ENCODE measurements at places on chromosomes 3 and 15. TPM values are rescaled to one million over a fixed set of nuclear protein-coding genes. Genes with fewer than 3 reads are reported as not detected.

GRCh38 chr15:70245932-70246622, 148.4 kb upstream of the TLE3 start:
- peak; percentile 74 for DNase-seq
- no peaks in the 10 kb centered on the region for H3K36me3 ChIP-seq
- no peak overlapping the region for H3K27ac ChIP-seq
- H3K27me3 ChIP-seq = no peaks in the 10 kb centered on the region
- H3K4me3 ChIP-seq = no peak overlapping the region
- peaks cover 6% of the 10 kb centered on the region for H3K4me1 ChIP-seq

- H3K4me1 ChIP-seq = no peaks in the 10 kb centered on the region
- no peaks in the 10 kb centered on the region for H3K27me3 ChIP-seq
- no peak overlapping the region for H3K4me3 ChIP-seq
- no peak for DNase-seq
- H3K36me3 ChIP-seq = no peaks in the 10 kb centered on the region
These were observed 641.3 kb upstream of the ZNF385D start for GRCh38 chr3:22392286-22392685.

Gene GOLGA6D
- not detected for total RNA-seq

Gene RBMS3
- total RNA-seq = 58.5 TPM

Data from lower lobe of right lung (tissue), 2 donors.